ENCODE measurements at places on chromosomes 6 and 20.

DNA sequence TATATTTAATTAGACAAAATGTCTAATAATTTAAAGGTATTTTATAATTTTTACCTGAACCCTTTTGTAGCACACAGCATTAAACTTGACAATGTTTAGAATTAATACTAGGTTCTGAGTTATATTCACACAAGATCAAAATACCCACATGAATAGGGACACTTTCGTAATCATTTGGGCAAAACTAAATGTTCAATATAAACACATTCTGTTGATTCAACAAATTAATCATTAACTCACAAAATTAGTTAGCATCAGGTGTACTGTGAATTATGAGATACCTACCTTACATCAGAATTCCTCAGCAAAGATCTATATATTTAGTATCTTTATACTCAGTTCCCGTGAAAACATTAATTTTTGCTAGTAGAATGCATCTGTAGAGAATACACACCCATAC, 481.5 kb upstream of the MANEA start:
- DNase-seq = no peak

GRCh38 chr20:47586649-47587294, 85.1 kb downstream of the NCOA3 start:
- DNase-seq = no peak

DNA sequence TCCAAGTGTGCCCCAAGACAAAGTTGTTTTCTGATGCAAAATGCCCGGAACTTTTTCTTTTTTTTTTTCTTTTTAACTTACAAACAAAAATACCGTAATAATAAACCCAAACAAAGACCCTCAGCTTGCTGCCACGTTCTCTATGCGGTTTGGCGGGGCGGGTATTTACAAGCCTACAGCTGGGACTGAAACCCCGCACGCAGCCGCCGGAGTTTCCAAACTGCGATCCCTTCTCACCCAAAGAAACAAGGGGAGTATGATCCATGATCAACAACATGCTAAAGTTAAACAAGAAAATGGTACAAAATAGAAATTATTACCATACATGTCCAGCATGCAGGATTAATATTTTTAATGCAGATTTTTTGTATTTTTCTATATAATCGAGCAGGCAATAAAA, 2.1 kb downstream of the MAFB start:
- no peak for DNase-seq

GRCh38 chr6:166325383-166326042, 16.8 kb downstream of the SFT2D1 start:
- no peak for DNase-seq

DNA sequence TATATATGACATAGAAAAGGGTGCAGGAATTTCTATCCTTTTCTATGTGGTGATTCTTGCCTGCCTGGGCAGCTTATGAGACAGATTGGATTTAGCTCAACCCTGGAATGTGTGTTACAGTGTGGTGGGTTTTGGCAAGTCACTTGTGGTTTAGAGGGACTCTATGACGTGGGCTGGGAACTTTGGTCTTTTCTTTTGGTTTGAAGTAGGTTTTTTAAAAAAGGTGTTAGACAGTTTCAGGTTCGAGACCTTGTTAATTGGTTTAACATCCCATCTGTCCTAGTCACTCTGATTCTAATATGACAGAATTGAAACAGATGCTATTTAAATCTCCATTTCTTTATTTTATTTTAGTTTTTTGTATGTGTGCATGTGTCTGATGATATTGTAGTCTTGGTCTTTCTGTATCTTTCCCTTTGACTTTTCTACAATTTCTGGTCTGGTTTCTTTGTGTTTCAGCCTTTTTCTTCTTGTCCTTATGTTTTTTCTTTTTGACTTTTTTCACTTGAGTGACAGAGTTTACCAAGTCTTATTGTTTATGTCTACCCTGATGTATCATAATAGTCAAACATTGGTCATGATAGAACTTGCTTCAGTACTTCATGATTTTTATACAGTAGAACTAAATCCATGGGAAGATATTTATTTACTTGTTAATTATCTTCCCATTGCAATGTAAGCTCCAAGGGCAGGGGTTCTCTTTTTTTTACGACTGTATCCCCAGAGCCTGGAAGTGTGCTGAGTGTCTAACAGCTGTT, 174.3 kb downstream of the CDKAL1 start:
- no peak for DNase-seq

DNA sequence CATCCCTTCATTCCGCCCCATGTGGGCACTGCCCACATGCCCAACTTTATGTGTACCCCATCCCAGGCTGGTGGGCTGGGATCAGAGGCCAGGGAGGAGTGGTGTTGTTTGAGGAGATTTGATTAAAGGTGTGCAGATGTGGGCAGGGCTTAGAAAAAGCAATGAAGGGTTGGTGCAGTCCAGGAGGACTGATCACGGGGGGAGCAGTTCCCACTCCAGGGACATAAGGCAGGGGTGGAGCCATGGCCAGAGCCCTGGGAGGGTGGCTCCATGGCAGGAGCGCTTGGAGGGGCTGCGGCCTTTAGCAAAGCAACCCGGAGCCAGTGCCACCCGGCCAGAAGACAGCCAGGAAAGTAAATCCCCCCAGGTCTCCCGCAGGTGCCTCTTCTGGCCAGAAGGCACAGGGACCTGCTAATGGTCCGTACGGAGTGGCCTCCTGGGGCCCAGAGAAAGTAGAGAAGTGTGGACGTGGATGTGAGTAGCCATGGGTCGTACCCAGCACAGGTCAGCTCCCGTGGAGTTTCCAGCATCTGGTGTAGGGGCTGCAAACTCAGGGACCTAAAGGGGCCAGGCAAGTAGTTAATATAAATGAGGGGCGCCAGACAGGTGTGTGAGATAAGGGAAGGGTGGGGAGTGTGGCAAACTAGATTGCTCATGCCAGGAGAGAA, 62.1 kb upstream of the APCDD1L start:
- DNase-seq = no peak

- DNase-seq = no peak
These were observed 389.2 kb downstream of the CD83 start for GRCh38 chr6:14506656-14507246.

DNA sequence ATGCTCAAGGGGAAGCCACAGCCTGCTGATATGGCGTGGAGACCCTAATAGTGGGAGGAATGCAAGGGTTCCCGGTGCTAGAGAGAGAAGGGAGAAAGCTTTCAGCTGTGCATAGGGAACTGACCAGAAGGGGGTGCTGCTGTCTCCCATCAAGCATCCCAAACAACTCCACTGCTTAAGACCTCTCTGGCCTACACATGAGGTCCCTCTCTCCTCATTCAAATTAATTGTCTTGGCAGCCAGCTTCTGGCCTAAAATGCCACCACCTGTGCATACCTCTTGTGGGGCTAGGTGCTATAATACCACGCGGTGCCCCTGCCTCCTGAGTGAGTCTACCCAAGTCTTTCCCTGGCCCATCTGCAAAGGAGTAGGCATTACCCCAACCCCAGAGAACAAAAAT, 14.5 kb downstream of the ADISSP start:
- peak; percentile 91 for DNase-seq

GRCh38 chr6:122459240-122459639, 12.4 kb downstream of the SERINC1 start:
- DNase-seq = no peak

DNA sequence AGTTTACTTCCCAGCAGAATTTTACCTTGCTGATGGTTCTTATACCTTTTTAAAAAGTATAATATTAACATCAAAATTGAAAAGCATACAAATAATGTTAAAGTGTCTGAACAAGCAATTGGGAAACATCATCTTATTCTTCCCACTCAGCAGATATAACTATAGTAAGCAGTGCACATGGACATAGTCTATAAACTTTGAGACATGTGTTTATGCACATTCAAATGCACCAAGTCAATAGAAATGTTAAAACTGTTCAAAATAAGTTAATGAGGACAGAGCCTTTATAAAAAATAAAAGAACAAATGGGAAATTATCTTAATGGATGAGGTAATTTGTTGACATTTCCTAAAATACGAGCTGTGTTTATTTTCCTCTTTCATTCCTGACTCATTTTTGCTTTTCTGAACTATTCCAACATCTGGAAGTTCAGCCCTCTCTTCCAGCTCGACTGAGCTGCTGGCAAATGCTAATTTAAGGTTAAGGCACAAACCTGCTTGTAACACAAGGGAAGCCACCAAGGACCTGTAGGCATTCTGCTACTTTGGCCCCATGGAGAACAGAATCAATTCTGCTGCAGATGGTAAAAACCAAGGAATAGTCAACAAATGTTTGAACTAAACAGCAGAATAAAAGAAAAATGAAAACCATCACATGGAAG, 110.3 kb upstream of the MAP3K4 start:
- DNase-seq = no peak

GRCh38 chr6:4615891-4616290, 160.3 kb upstream of the CDYL start:
- no peak for DNase-seq

GRCh38 chr6:3899970-3900439, 50.8 kb downstream of the FAM50B start:
- DNase-seq = no peak

- peak; percentile 40 for DNase-seq
These were observed 1.1 kb downstream of the GNL1 start for GRCh38 chr6:30554962-30555815.

- DNase-seq = peak; percentile 52
These were observed 658 bp downstream of the RIN2 start for GRCh38 chr20:19758501-19759331.

All from hepatic stellate cell (primary cell).